ENCODE measurements at places on chromosomes 16 and 17.

GRCh38 chr16:75296606-75297005 lies 45.2 kb upstream of the BCAR1 start:
- no peak for DNase-seq
- H3K4me3 ChIP-seq: no peak overlapping the region
- H3K36me3 ChIP-seq: peaks cover 5% of the 10 kb centered on the region
- H3K27me3 ChIP-seq: no peaks in the 10 kb centered on the region
- H3K4me1 ChIP-seq: no peaks in the 10 kb centered on the region

DNA sequence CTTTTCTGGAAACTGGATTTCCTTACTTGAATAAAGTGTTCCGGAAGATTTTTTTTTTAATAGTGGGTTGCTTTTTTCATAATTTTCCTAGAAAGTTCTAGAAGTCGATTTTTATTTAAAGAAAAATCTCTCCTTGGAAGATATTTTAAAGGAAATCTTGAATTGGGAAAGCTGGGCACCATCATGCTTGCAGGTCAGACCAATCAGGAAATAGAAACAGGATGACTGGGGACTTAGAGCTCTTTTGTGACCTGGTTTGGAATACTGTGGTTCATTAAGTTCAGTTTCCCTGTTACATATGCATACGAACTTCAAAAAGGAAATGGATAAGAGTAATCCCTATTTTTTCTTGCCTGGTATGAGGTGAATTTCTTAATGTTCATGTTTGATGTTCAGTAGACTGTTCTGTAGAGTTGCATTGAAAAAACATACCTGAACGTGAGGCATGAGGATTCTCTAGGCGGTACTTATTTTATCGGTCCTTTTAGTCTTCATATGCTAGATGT lies 1.2 kb downstream of the NFATC3 start:
- H3K4me1 ChIP-seq: 0 out of 2 replicates have a peak, but pooled peaks cover 9% of the 10 kb centered on the region
- peak; percentile 35 for DNase-seq
- no peaks in the 10 kb centered on the region for H3K36me3 ChIP-seq

- no peaks in the 10 kb centered on the region for H3K4me1 ChIP-seq
- no peak overlapping the region for H3K27ac ChIP-seq
- no peaks in the 10 kb centered on the region for H3K36me3 ChIP-seq
- H3K27me3 ChIP-seq: no peaks in the 10 kb centered on the region
Observed at GRCh38 chr17:6126768-6127167, 56.6 kb downstream of the WSCD1 start.

GRCh38 chr16:62967163-62967562 lies 930.9 kb upstream of the CDH8 start:
- no peaks in the 10 kb centered on the region for H3K27me3 ChIP-seq
- no peaks in the 10 kb centered on the region for H3K4me1 ChIP-seq

GRCh38 chr17:61444075-61444474 lies 8.1 kb upstream of the TBX4 start:
- no peak overlapping the region for H3K4me3 ChIP-seq
- H3K36me3 ChIP-seq: no peaks in the 10 kb centered on the region
- peaks cover 12% of the 10 kb centered on the region for H3K4me1 ChIP-seq
- no peaks in the 10 kb centered on the region for H3K27me3 ChIP-seq
- H3K27ac ChIP-seq: no peak overlapping the region

DNA sequence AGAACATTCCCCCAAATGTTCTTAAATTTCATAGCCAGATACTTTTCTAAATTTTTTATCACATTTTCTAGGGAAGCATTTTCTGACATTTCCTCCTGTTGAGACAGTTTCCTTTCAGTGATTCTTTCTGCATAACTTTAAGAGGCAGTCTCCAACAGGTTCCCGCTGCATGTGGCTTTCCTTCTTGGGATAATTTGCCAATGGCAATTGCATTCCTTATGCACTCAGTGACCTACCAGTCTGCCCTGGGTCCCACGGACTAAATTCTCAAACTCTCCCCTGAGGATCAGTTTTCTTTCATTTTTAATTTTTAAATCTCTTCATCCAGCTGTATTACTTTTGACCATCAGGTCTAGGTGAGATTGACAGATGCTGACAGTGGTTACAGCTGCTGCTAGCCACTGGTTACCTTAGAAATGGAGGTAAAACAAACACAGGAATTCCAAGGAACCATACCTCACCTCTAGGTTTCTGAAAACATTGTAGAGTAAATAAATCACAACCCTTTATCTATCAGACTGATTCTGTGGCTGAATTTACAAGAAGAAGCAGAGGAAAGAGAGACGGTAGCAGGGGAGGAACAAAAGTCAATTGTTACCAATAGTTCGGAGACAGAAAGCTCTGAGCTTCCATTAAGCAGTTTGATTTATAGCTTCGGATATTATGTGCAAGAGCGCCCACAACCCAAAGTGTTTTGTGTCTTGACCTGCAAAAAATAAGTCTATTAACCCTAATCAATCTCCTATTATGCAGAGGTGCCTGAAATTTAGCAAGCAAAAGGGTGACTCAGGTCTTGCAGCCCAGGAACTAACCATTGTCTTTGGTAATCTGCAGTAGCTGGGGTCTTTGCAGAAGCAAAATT lies 216.0 kb downstream of the PMP22 start:
- no peak overlapping the region for H3K27ac ChIP-seq
- H3K36me3 ChIP-seq: no peaks in the 10 kb centered on the region
- peaks cover 57% of the 10 kb centered on the region for H3K27me3 ChIP-seq
- no peak overlapping the region for H3K4me3 ChIP-seq
- DNase-seq: no peak

- H3K4me1 ChIP-seq: no peaks in the 10 kb centered on the region
- no peaks in the 10 kb centered on the region for H3K36me3 ChIP-seq
- DNase-seq: no peak
- no peak overlapping the region for H3K4me3 ChIP-seq
- H3K27me3 ChIP-seq: no peaks in the 10 kb centered on the region
Observed at GRCh38 chr17:78641243-78641642, 64.0 kb upstream of the DNAH17 start.

- no peak overlapping the region for H3K4me3 ChIP-seq
- no peaks in the 10 kb centered on the region for H3K27me3 ChIP-seq
- H3K27ac ChIP-seq: no peak overlapping the region
- H3K36me3 ChIP-seq: peaks cover 65% of the 10 kb centered on the region
Observed at GRCh38 chr17:76090517-76091129, 11.6 kb downstream of the ZACN start.

DNA sequence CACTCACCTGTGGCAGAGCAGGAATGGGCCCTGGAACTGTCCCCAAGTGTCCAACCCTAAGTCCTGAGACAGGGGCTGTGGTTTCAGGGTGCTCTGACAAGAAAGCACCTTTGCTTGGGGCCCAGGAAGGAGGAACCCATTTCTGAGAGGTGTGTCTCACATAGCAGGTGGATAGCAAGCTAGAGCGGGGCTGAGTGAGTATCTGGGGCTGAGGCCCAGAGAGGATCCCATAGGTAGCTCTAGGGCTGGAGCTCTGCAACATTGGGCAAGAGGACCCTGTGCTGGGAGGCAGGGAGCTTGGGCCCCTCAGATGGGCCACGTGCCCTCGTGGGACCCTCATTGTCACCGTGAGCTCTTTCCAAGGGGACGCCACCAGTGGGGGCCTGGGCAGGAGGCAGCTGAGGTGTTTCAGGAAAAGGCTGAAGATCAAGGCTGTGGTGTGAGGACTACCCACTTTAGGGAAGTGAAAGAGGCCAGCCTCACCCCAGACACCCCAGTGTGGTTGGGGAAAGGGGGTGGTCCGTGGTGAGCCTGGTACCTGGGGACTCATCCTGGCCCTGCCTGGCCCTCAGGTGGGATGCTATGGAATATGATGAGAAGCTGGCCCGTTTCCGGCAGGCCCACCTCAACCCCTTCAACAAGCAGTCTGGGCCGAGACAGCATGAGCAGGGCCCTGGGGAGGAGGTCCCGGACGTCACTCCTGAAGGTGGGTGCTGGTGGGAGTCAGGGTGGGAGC lies 5.3 kb downstream of the DEF8 start:
- H3K4me3 ChIP-seq: no peak overlapping the region
- H3K27ac ChIP-seq: no peak overlapping the region
- no peaks in the 10 kb centered on the region for H3K36me3 ChIP-seq
- DNase-seq: no peak
- 0 out of 2 replicates have a peak, but pooled peaks cover 4% of the 10 kb centered on the region for H3K4me1 ChIP-seq

- DNase-seq: no peak
- H3K4me3 ChIP-seq: no peak overlapping the region
- no peaks in the 10 kb centered on the region for H3K36me3 ChIP-seq
- no peaks in the 10 kb centered on the region for H3K4me1 ChIP-seq
- H3K27me3 ChIP-seq: no peaks in the 10 kb centered on the region
- H3K27ac ChIP-seq: no peak overlapping the region
Observed at GRCh38 chr17:36690190-36690589, 88.8 kb downstream of the MRM1 start.

GRCh38 chr16:68267612-68268405 lies 3.5 kb downstream of the SLC7A6 start:
- no peak for DNase-seq
- H3K27ac ChIP-seq: no peak overlapping the region
- no peak overlapping the region for H3K4me3 ChIP-seq
- no peaks in the 10 kb centered on the region for H3K27me3 ChIP-seq

DNA sequence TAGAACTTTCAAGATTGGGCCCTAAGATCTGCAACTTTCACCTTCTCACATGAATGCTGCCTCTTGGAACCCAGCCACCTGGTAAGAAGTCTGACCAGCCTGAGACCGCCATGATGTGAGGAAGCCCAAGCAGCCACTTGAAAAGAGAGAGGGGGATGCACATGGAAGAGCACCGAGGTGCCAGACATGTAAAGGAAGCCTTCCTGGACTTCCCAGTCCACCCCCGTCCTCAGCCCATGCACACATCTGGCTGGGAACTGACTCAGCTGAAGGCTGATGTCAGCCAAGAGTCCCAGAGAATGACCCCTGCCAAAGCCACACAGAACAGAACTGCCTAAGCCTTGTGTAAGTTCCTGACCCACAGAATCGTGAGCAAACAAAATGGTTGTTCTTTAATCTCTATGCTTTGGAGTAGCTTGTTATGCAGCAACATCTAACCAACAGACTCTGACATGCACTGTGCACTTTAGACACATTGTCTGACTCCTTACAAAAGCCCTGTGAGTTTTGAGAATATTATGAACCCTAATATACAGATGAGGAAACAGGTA lies 86.7 kb downstream of the RMI2 start:
- H3K4me3 ChIP-seq: no peak overlapping the region
- no peaks in the 10 kb centered on the region for H3K27me3 ChIP-seq
- no peak for DNase-seq
- no peaks in the 10 kb centered on the region for H3K36me3 ChIP-seq
- H3K4me1 ChIP-seq: no peaks in the 10 kb centered on the region

DNA sequence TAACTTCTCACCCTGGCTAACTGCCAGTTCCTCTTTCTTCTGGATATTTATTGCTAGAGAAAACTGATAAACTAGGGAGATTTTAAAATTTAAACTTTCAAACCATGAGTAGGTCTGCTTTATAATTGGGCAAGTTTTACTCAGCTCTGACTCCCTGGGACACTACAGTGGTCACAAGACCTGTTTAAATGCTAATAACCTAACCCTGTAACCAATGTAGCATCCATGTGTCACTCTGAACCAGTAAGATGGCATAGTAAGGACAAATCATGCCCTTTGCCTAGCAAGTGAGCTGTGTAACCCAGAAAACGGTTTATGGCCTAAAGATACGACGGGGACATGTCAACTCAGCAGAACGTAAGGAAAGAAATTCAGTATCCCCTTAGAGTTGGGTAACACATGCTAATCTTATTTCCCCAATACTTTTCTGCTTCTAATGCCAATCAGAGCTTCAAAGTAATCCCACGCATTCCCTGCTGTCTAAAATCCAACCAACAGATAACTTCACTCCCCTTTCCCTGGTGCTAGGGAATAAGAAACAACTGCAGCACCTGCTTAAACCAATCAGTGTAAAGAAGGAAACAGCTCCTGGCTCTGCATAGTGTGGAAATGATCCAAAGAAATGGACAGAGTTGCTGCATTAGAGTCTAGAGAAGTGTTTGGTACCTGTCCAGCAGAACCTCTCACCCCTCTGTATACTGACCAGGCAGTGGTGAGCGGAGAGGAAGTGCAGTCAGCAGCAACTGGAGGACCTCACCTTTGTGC lies 85.7 kb downstream of the NCOR1 start:
- no peaks in the 10 kb centered on the region for H3K4me1 ChIP-seq
- peaks cover 30% of the 10 kb centered on the region for H3K36me3 ChIP-seq
- DNase-seq: no peak

- no peaks in the 10 kb centered on the region for H3K36me3 ChIP-seq
- DNase-seq: no peak
- H3K4me3 ChIP-seq: no peak overlapping the region
- H3K4me1 ChIP-seq: no peaks in the 10 kb centered on the region
- no peaks in the 10 kb centered on the region for H3K27me3 ChIP-seq
Observed at GRCh38 chr16:14125000-14125681, 54.0 kb downstream of the MRTFB start.

GRCh38 chr16:3983081-3983520 lies 102.6 kb upstream of the CREBBP start:
- no peak overlapping the region for H3K4me3 ChIP-seq
- peaks cover 8% of the 10 kb centered on the region for H3K4me1 ChIP-seq
- no peak overlapping the region for H3K27ac ChIP-seq
- peak; percentile 75 for DNase-seq
- no peaks in the 10 kb centered on the region for H3K27me3 ChIP-seq

DNA sequence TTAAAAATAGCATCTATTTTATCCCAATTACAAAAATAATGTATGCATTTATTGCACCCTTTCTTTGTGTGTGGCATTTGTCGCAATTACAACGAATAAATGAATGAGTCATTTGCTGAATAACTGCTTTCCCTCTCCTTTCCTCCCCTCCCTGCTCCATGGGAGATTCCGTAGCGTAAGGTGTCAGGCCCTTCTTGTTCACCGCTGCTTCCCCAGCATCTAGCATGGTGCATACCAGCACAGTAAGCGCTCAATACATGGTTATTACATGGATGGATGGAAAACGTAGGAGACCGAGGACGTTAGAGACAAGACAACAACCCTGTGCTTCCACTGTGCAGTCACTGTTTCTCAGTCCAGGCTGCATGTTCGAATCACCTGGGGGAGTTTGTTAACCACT lies 336.0 kb upstream of the EEF2KMT start:
- no peaks in the 10 kb centered on the region for H3K4me1 ChIP-seq
- H3K4me3 ChIP-seq: no peak overlapping the region
- H3K36me3 ChIP-seq: no peaks in the 10 kb centered on the region
- DNase-seq: no peak

- no peaks in the 10 kb centered on the region for H3K36me3 ChIP-seq
Observed at GRCh38 chr17:55814377-55814776, 63.5 kb downstream of the PCTP start.

GRCh38 chr16:84119368-84119767 lies 2.6 kb upstream of the MBTPS1 start:
- H3K4me3 ChIP-seq: no peak overlapping the region
- peak; percentile 28 for DNase-seq
- H3K27ac ChIP-seq: no peak overlapping the region

DNA sequence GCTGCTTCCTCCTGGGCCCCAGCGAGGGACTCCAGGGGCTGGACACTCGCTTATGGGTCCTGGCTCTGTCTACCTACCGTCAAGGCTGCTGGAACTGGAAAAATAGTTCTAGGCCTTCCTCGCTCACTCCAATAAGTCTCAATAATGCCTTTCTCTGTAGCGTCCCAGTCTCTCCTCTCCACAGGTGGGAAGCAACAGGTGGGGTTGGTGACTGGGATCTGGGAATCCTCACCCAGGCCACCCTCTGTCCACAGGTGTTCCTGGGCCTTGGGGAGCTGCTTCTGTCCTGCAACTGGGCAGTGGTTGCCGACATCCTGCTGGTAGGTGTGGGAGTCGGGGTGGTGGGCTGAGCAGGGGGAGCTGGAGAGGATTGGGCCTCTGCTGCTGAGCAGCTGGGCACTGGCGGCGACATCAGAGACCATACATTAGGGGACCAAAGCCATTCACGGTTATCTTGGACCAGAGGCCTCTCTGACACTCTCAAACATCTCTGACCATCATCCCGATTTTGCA lies 20.3 kb upstream of the SPNS2 start:
- no peak overlapping the region for H3K27ac ChIP-seq
- no peak overlapping the region for H3K4me3 ChIP-seq
- peaks cover 19% of the 10 kb centered on the region for H3K4me1 ChIP-seq
- no peaks in the 10 kb centered on the region for H3K27me3 ChIP-seq
- no peaks in the 10 kb centered on the region for H3K36me3 ChIP-seq
